Mesenchymal stem cell (in vitro differentiated cells and primary cell): ENCODE measurements at places on chromosomes 12 and 14.

DNA sequence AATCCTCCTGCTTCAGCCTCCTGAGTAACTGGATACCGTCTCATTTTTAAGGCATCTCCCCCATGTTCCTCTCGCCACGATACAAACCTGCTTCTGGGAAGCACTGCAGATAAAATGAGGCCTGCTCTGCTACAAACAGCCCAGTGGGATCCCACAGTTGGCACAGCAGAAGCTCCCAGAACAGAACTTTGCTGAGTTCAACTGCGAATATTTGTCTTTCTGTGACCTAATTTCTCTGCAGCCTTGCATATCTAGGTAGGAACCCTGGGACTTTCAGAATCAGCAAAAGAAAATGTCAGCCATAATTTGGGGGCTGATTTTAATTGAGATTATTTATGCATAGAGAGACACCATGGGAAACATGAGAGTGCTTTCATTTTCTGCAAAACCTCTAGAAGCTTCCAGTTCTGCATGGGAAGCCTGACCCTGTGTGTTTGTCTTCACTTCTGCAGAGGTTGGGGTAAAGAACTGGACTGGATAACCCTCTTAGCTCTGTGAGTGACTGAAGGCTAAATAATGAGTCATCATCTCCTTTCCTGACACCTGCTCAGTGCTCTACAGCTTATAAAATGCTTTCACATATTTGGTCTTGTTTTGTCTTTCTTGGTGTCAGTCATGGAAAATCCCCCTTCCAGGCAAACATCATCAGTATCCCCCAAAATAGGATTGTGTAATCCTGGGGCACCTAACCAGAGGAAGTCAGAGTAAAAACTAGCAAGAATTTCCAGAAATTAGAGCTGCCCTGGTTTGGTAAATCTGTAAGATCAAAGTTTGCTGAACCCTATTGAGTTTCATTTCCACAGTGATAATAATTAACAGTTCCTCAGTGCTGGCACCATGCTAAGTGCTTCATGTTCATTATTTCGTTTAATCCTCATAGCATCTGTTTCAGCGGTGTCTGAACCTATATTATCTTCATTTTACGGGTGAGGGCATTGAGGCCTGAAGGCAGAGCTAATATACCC, 185.8 kb downstream of the SLC15A4 start:
- no peak for DNase-seq

DNA sequence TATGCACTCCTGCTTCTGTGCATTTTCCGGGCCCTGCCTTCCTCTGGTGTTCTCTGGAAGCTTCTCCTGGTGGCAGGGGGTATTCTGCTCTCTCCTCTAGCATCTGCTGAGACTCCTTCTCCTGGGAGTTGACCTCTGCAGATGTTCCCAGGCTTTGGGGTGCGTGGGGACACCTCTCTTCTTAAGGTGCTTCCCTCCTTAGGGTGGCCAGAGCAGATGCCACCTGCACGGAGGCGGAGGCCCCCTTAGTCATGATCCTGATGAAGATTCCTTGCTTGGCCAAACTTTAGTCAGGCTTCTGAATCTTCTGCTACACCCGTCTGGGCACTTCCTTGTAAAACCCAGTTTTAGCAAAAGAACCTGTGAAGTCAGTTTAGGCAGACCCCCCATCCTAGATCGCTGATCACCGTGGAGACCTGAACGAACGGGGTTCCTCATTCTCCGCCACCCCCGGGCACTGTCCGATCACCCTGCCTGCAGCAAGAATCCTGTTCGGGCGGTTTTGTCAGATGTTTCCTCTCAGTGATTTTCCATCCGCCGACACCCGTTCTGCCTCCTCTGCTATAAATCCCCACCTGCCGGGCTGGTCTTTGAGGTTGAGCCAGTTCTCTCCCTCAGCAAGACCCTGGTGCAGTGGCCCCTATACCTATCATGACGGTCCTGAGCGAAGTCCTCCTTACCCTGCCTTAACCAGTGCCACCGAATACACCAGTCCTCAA, 111.9 kb downstream of the CALM1 start:
- no peak for DNase-seq

GRCh38 chr12:128903236-128903635, 50.0 kb downstream of the GLT1D1 start:
- DNase-seq: no peak

DNA sequence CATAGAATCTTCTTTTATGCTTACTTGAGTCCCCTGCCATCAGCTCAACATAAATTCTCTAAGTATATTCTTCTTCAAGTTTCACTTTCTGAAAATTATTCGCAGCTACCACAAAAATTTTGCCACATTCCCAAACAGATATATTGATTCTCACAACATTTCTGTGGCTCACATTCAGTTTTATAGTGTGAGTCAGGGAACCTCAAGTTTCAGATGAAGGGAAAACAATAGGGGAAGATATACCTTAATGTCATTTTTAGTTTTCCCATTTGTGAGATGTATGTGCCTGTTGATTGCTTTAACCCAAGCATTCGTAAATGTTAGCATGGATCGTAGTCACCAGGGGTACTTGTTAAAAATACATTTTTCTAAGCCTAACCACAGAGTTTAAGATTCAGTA, 465.8 kb downstream of the CCER1 start:
- DNase-seq: no peak

DNA sequence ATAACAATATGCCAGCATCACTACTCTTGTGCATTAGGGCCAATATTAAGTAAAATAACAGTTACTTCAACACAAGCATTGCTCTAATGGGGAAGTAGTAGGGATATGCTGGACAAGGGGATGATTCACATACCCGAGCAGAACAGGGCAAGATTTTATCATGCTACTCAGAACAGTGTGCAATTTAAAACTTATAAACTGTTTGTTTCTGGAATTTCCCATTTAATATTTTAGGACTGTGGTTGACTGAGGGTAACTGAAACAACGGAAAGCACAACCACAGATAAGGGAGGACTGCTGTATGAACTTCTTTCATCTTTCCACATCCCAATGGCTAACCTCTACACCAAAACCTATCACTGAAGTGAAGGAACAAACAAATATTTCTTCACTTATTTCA, 36.8 kb downstream of the SARNP start:
- peak; percentile 19 for DNase-seq

DNA sequence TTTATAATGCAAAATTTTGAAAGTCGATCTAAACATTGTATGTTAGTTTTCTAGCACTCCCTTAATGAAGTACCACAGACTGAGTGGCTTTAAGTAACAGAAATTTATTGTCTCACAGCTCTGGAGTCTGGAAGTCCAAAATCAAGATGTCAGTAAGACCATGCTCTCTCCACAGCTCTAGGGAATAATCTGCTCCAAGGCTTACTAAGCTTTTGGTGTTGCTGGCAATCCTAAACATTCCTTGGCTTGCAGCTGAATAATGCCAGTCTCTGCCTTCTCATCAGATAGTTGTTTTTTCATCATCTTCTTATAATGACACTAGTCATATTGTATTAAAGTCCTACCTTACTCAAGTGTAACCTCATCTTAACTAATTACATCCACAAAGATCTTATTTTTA, 102.2 kb downstream of the RASSF9 start:
- DNase-seq: no peak

DNA sequence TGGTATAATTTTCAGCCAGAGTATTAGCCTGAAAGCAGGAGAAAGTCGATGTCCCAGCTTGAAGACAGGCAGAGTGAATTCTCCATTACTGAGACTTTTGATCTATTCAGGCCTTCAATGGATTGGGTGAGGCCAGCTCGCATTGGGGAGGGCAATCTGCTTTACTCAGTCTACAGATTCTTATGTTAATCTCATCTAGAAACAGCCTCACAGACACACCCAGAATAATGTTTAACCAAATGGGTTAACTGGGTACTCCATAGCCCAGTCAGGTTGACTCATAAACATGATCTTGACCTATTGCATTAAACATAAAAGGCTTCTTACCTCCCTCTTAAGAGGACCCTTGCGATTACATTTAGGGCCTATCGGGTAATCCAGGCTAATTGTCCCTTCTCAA, 118.0 kb downstream of the KTN1 start:
- no peak for DNase-seq

- no peak for DNase-seq
Observed at GRCh38 chr12:105222284-105222655, 13.7 kb downstream of the APPL2 start.

DNA sequence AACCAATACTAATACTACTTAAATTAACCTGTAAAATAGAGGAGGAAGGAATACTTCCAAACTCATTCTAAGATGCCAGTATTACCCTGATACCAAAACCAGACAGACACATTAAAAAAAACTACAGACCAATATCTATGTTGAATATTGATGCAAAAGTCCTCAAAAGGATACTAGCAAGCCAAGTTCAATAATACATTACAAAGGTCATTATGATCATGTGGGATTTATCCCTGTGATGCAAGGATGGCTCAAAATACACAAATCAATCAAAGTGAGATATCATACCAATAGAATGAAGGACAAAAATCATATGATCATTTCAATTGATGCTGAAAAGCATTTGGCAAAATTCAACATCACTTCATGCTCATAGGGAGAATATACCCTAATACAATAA, 97.2 kb upstream of the ATXN7L3B start:
- DNase-seq: no peak

GRCh38 chr12:29610473-29611170, 113.1 kb upstream of the OVCH1 start:
- no peak for DNase-seq

- DNase-seq: no peak
Observed at GRCh38 chr12:45269412-45269751, 53.5 kb downstream of the ANO6 start.

DNA sequence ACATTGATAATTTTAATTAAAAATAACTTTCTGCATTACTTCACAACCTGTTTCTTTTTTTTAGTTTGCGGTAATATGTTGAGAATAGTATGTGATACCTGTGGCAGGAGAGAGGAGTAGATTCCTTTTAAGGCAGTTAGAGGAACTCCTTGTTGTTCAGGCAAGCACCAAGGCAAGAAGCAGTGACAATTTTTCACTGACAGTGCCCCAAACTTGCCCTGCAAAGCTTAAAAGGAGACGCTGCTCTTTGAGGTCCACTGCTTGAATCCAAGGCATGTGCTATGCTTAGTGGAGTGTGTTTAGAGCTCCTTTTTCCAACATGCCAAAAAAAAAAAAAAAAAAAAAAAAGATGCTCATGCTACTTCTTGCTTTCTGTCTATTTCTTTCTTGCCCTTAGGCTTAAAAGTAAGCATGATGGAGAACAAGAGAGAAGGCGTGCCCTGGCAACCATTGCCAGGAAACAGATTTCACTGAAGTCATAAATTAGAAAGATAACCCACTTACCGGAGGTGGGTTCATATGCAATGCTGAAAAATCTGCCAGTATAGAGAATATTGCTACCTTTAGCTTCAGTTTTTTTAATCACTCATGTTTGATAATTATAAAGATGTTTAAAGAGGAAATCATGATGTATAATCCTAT, 58.3 kb upstream of the DYRK2 start:
- no peak for DNase-seq

DNA sequence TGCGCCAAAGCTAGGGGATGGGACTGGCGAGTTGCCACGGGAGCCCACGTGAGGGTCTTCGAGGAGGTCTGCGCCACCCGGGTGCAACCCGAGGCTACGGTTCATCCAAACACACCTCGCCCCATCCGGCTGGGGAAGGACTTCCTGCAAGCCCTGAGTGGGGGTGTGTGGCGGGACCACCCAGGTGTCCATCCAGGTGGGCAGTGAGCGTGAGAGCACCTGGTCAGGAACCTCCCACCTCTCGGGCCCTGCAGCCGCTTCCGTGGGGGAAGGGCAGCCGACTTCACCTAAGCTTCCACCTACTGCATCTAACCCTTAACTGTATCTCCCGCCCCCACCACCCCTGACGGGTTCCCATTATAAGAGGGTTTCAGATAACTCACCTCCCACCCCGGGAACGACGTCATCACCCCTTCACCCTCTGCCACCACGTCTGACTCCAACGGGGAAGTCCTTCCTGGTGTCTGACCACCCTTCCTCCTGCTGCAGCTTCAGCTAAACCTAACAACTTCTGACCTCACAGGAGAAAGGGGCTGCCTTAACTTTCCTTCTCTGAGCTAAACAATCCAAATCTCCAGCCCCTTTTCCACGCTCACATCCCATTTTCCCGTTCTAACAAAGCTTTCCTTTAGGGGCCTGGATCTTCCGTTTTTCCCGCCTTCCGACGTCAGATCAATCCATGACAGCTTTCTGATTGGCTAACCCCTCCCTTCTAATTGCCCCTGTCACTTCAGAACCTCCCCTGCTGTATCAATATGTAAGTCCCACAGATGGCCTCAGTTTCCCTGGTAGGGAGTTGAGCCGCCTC, 27.4 kb upstream of the SMUG1 start:
- DNase-seq: no peak

DNA sequence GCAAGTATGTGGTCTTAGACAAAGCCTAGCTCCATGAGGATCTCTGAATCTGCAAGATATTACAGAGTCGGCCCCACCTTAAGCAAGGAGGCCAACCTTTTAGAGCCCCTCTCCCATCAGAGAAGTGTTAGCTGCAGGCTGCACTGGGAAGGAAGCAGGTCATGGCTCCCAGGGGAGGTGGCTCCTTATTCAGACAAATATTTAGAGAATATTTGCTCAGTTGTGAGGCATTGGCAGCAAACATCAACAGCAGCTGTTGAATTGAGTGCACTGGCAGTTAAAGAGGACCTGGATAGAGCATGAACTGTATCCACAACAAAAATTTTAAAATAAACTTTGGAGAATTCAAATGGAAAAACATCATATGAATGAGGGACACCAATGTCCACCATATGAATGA, 44.7 kb downstream of the FSCB start:
- no peak for DNase-seq

DNA sequence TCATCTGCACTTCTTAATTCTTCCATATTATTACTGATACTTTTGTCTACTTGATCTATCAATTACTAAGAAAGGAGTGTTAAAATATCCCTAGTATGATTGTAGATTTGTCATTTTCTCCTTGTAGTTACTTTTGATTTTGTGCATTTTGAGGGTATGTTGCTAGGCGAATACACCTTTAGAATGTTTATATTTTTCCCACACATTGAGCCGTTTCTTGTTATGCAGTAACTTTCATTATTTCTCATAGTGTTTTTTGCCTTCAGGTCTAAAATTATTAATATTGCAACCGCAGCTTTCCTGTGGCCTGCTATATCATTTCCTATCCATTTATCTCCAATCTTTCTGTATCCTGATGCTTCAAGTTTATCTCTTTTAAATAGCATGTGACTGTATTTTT, 44.6 kb upstream of the C12orf42 start:
- no peak for DNase-seq

DNA sequence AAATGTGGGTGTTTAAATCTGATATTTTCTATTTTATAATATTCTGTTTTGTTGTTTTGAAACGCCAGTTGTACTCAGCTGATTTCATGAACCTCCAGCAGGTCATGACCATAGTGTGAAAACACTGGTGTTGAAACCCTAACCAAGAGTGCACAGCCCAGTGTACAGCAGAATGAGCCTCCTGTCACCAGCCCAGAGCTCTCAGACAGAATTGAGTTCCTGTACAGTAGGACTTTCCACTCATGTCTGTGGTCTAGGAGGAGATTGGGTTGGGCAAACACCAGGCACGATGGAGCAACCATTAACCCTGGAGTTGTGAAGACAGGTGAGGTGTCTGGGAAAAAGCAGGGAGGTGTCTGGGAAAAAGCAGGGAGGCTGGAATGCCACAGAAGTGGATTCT, 908.8 kb downstream of the VRK1 start:
- no peak for DNase-seq
